ENCODE measurements at places on chromosomes 7 and 10.
A peak's percentile ranks its signal among the peaks of the same experiment; 100 is the strongest.

DNA sequence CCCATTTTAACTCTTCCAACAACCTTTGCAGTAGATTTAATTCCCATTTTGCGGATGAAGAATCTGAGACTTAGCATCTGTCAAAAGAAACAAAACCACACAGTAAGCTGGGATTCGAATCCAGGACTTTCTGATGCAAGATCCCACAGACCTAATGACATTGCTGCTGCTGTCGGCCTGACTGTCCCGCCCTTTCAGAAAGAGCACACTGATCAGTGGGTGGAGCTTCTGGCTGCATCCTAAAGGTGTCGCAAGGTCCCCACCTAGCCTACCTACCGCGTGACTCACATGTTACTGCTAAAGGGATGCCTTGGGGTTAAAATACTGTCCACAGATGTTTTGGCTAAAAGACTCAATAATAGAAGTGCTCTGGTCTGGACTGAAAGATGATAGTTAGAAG lies 134.7 kb downstream of the EMX2 start:
- DNase-seq, result peak; percentile 22

- DNase-seq, result no peak
Measured at GRCh38 chr10:124340033-124340760, 78.5 kb downstream of the OAT start.

DNA sequence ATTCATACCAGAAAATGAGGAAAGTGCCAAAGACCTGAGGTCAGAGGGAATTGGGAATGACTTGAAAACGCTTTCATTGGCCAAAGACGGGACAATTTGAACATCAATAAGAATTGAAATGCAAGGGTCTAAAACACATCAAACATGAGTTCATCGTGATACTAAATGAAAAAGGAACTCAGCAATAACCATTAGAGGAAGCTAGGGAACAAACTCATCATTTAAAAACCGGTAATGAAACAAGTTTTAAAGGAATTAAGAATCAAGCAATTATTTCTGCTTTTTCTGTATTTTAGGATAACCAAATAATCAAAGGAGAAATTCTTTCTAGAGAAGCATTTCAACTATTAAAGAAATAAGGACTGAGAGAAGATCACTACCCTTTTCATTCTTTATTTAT lies 303.1 kb downstream of the ARHGAP12 start:
- DNase-seq, result no peak

- no peak for DNase-seq
Measured at GRCh38 chr7:151308791-151309190, 32.8 kb upstream of the NUB1 start.

GRCh38 chr7:8303904-8304528 lies 42.0 kb upstream of the ICA1 start:
- DNase-seq, result no peak

GRCh38 chr10:102660888-102661657 lies 16.8 kb downstream of the TRIM8 start:
- no peak for DNase-seq

Measured in epithelial cell of prostate (primary cell).